RPMI7951 (cell line): ENCODE measurements at places on chromosomes 12 and 14.

DNA sequence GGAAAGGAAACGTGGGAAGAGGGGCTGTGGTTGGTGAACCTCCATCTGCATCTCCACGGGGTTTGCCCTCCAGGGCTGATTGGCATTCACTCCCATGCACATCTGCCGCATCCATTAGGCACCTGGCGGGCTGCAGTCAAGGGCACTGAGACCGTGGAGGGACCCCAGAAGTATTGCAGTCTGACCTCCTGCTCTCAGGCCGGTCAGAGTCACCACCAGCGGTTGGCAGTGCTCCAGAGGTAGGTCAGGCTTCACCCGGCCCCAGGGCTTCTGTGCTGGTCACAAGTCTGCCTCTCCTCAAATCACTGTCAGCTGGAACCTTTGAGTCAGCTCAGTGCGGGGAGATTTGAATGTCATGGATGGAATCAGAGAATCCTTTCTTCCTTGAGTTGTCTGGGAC, 132.3 kb downstream of the PAPOLA start:
- peak; percentile 55 for DNase-seq

DNA sequence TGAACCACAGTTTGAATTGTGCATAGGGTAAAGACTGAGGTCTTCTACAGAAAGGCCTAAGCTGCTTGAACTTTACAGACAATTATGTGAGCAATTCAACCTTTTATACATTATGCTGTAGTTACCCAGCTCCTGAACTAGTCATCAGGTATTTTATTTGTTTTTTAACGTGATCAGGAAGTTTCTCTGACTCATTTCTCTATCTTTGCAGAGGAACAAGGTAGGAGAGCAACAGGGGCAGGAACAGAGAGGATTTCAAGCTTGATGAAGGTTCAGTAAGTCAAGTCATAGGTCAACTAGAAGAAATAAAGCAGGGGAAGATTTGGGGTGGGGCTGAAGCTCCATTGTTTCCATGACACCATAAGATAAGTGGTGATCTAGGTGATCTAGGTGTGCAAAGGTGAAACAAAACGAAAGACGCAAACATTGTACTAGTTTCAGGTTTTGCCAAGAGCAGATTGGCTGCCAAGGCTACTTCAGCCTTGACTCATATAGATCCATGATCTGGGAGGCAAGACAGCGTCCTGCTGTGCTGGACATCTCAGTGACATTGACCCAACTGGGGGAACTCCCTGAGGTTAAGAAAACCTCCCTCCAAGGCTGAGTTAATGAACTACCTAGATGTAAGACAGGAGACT, 198.1 kb downstream of the DAD1 start:
- no peak for DNase-seq

GRCh38 chr12:17478908-17479673, 610.9 kb downstream of the RERGL start:
- DNase-seq, result no peak

GRCh38 chr12:26280869-26281268, 85.5 kb downstream of the SSPN start:
- DNase-seq, result no peak

DNA sequence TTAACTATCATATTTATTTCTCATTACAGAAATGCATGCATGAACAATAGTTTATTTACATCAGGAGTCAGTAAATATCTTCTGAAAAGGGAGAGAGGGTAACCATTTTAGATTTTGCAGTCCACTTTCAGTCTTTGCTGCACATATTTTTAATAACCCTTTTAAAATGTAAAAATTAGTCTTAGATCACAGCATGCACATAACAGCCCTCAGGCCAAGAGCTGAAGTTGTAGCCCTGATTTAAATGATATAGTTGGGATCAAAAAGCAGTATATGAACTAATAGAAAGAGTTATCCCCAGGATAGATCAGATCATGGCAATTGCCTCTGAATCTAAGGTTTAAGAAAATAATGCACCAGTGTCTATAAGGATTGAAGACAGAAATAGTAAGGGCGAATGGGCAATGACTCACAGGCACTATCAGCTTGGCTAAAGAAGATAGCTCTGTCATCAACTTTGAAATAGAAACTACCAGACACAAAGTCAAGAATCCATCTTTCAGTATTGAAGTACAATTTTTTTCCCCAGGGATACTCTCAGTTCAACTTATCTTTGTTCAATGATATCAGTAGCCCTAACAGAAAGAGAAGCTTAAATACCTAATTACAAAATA, 13.1 kb upstream of the CLEC7A start:
- DNase-seq, result peak; percentile 17

- DNase-seq, result peak; percentile 56
Measured at GRCh38 chr12:64890873-64891468, 66.5 kb downstream of the TBC1D30 start.

DNA sequence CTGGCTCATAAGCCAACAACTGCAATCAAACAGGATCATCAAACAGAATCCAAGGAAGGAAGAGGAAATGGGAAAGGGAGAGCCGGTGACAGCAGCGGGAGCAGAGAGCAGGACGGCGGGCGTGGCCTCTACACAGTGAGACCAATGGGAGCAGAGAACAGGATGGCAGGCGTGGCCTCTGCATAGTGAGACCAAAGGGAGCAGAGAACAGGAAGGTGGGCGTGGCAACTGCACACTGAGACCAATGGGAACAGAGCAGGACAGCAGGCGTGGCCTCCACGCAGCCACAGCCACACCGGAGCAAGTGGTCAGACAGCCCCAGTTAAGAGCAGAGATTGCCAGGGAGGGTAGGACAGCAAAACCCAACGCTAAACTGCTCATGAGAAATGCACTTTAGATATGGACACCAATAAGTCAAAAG, 16.4 kb downstream of the LRCOL1 start:
- DNase-seq, result peak; percentile 96

- DNase-seq, result no peak
Measured at GRCh38 chr12:66237505-66238175, 48.6 kb downstream of the IRAK3 start.

DNA sequence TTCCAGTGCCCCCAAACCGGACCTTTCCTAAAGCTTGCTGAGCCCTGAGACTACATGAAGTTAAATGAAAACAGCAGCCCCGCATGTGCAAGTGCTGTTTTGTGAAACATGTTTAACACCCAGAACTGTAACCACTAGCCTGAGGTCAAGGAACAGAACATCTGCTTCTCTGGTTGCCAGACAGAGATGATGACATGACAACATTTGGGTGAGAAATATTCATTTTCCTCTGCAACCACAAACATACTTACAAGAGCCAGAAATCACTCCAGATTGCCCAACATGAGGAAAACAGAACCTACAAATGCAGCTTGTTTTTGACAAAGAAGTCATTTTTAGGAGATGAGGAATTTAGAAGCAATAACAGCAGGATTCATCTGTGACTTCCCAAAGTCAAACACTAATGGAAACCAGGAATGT, 110.4 kb downstream of the BCAT1 start:
- DNase-seq, result peak; percentile 78

GRCh38 chr14:98578204-98578603, 693.8 kb downstream of the BCL11B start:
- peak; percentile 7 for DNase-seq

DNA sequence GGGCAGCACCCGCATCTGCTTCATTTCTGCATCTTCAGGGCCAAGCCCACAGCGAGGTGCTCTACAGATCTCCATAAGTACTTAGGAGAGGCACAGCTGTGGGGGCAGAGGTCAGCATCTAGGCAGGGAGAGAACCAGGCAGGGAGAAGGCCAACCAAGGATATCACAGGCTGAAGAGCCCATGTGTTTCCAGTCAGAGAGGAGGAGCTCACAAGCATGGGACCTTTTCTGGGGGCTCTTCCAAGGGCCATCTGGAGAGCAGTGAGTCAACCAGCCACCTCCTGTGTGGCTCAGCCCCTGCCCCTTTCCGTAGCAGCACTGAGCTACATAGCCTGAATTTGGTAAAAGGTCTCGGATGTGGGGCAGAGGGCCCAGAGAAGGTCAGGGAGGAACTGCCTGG, 78.5 kb downstream of the ARL6IP4 start:
- peak; percentile 96 for DNase-seq

DNA sequence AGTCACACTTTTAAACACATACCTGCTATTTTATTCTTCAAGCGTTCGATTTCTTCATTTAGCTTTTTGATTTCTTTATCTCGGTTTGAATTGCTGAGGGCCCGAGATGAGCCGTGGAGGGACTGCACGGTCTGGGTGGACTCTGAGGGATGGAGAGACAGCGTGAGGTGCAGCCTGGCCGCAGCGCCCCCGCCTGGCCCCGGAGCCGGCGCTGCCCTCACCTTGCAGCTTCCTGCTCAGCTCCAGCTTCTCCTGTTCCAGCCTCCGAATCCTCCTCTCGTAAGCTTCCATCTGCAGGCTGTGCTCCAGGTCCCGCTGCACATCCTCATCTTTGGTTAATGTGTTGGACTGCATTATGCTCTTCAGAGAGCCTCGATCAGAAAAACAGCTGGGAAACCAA, 53.2 kb downstream of the AMN start:
- no peak for DNase-seq

DNA sequence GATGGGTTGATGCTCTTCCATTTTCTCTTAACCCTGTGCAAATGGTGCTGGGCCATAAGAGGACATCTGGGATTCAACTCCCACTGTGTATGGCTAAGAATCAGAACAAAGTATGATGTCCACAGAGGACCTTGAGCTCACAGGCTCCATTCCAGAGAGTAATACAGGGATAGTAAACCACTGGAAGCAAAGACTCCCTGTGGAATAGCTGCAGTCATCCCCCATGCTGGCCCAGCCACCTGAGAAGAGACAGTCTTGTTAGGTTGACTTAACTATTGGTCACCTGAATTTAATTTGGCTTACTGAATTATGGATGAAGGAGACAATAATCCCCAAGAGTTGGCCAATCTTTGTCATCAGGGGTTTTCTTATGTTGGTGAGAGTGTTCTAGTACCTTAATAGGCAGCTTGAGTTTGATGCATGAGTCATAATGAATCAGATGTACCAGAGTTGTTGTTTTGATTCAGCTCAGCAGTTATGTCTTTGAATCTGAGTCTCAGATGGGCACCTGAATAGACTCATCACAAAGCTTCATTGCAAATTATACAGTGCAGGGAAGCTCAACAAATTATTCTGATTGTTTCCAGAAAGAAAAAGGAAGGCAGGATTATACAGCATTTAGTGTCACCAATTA, 122.7 kb downstream of the SSPN start:
- peak; percentile 80 for DNase-seq

GRCh38 chr14:105471823-105472485, 2.7 kb upstream of the CRIP2 start:
- DNase-seq, result no peak

- DNase-seq, result no peak
Measured at GRCh38 chr14:75826599-75826998, 155.2 kb downstream of the TGFB3 start.

- DNase-seq, result no peak
Measured at GRCh38 chr12:114391088-114391487, 14.9 kb downstream of the TBX5 start.

GRCh38 chr14:58607131-58607951, 30.4 kb upstream of the DACT1 start:
- DNase-seq, result no peak

- no peak for DNase-seq
Measured at GRCh38 chr12:107448198-107448597, 237.4 kb upstream of the PWP1 start.

GRCh38 chr14:69399750-69400149, 1.3 kb downstream of the SLC39A9 start:
- no peak for DNase-seq

DNA sequence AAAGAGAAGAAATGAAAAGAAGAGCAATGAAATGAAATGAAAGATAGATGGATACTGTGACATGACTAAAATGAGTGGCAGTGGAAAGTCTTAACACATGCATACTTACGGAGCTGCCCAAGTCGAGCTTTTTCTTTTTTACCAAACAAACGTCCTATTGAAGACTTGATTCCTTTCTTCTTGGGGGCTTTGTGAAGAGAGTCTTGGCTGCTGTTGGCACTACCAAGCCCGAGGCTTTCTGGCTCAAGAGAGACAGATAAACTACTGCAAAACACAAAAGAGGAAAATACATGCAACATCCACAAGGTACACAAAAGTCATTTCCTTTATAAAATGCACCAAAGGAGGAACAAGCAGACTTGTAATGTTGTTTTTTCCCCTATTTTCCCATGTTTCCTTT, 261.2 kb downstream of the ACSS3 start:
- DNase-seq, result no peak

DNA sequence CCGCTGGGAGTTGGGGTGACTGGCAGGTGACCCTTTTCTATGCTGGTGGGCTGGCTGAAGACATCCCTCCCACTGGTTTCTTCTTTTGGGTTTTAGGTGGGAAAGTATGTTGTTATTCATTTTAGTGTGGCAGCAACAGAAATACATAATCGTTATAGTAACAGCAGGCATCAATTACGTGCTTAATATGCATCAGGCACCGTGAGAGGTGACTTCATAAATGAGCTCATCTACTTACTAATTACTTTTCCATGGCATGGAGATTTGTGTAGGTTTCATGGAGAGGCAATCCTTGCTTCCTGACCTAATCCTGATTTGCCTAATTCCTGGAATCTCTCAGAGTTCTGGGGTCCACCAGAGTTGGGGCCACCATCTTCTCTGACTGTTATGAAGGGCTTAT, 13.4 kb upstream of the CELA1 start:
- no peak for DNase-seq

DNA sequence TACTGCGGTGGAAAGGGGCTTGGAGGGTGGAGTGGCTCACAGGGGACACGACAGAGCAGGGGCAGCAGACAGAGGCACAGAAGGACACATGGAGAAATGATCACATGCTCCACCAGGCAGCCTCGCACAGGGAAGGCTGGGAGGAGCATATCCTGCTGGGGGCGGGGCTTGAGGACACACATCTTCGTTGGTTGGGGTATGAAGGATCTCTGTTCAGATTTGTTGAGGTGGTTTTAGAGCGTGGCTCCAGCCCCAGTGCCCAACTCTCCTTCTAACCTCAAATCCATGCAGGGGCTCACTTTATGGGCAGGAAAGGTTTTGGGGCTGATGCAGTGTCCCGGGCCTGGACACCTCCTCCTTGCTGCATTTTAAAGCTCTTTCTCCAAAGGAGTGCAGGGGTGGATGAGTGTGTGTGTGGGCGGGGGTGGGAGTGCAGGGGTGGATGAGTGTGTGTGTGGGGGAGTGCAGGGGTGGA, 733 bp upstream of the P3H3 start:
- peak; percentile 80 for DNase-seq

- DNase-seq, result no peak
Measured at GRCh38 chr12:31393004-31393550, 67.1 kb upstream of the SINHCAF start.

- peak; percentile 10 for DNase-seq
Measured at GRCh38 chr12:69688021-69688420, 11.1 kb downstream of the BEST3 start.

- peak; percentile 15 for DNase-seq
Measured at GRCh38 chr14:73180385-73180805, 44.1 kb downstream of the PSEN1 start.

GRCh38 chr12:104985206-104985605, 910 bp upstream of the NOPCHAP1 start:
- peak; percentile 31 for DNase-seq

DNA sequence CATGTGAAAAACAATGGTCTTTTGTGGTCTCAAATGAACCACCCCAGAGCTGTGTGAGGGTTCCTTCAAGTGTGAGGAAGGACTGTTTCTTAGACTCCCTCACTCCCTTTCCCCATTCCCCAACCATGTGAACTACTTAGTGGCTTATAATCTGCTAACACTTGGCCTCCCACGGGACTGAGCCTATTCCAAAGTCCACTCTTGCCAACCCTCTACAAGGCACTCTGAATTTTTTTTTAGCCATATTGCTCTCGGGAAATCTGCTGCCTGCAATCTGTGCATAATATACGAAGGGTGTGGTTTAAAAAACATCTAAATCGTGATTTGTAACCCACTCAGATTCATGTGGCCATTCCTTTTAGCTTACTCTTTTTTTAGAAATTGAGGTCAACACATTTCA, 2.6 kb downstream of the SVOP start:
- DNase-seq, result no peak
